NCI-H345 (cell line): ENCODE measurements at places on chromosomes 7 and 10.
A peak's percentile ranks its signal among the peaks of the same experiment; 100 is the strongest.

- no peak for DNase-seq
Measured at GRCh38 chr10:22705527-22705926, 8.9 kb downstream of the PIP4K2A start.

- DNase-seq, result no peak
Measured at GRCh38 chr7:101575721-101576120, 53.4 kb downstream of the MYL10 start.

GRCh38 chr10:49276596-49276995 is 22.4 kb upstream of the C10orf71 start:
- no peak for DNase-seq

- no peak for DNase-seq
Measured at GRCh38 chr7:151710121-151710640, 166.7 kb downstream of the PRKAG2 start.

- DNase-seq, result no peak
Measured at GRCh38 chr7:103651593-103652377, 205.8 kb upstream of the SLC26A5 start.

DNA sequence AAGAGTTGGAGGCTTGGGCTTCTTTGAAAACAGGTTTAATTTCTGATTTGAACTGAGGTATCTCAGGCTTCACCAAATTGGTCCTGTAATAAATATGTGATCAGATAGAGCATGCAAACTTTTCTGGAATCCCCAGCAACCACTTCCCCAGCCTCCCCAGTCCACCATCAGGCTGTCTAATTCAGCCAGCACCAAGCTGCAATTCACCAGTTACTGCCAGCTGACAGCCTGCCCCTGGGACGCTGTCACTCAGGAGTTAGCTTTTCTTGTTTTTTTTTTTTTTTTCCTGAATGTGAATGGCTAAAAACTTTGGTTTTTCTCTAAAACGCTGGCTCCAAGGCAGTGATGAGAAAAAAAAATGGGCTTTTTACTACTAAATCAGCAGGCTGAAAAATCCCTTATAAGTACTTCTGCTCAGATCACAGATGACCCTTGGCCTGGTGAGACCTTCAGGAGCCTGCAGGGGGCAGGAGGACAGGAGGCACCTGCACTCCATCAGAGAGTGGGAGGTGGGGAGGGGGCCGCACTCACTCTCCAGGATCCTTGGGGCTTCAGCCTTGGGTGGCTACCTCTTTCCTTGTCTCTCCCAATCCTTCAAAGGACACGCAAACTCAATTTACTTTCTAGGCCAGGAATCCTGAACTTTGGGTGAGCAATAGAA is 349.4 kb downstream of the GATA3 start:
- DNase-seq, result no peak

DNA sequence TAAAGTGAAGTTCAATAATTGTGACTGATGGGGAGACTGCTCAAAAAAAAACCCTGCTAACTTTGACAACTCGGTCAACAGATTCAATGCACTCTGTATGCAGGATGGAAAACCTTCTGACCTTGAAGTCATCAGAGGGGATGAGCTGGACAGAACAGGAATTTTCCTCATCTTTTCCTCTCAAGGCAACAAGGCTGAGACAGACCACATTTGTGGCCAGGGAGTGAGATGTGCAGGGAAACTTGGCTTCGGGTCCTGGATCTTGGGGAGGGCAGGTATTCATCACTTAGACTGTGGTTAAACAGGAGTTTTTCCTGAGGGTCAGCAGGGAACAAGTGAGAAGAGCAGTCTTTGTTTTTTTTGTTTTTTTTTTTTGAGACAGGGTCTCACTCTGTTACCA is 100.6 kb downstream of the BAMBI start:
- no peak for DNase-seq

- peak; percentile 18 for DNase-seq
Measured at GRCh38 chr7:101124376-101125056, 2.4 kb upstream of the SERPINE1 start.

DNA sequence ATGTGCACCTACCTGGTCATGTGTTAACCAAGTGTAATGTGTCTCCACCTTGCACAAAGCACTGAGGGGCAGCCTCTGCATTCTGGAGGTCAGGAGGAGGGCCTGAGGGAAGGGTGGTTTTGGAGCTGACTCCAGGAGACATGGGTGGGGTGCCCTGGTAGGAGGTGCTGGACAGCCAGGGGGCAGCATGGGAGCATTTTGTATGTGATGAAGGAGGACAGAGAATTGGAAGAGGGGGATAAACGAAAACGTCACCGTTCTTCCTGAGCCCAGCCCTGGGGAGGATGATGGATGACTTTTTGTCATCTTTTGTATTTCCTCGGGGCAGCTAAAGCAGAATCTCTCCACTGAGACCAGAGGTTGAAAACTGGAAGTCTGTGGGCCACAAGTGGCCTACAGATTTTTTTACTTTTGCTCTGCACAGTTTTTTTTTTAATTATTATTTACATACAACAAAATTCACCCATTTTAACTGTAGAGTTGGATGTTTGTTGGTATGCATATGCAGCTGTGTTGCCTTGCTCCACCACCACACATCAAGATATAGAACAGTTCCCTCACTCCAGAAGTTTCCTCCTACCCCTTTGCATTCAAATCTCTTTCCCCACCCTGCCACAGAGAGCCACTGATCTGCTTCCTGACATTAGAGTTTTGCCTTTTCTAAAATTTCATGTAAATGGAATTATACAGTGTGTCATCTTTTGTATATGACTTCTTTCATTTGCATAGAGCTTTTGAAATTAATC is 242.5 kb downstream of the VTI1A start:
- DNase-seq, result no peak

- DNase-seq, result no peak
Measured at GRCh38 chr7:49631960-49632359, 141.5 kb upstream of the VWC2 start.

GRCh38 chr7:13745530-13745929 is 243.9 kb downstream of the ETV1 start:
- no peak for DNase-seq

DNA sequence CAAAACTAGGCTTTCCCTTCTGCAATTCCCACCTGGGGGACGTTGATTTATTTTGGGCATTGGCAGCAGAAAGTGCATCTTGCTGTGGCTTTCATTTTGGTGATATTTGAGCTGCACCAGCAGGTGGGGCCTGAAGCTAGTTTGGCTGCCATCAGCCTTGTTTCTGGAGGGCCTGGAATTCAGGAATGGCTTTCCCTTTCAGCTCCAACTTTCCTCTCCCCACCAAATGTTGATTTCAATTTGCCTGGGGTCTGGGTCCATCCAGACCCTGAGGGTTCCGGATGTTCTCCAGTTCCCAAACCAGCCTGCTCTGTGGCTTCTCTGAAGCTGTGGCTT is 640.4 kb downstream of the TYW1 start:
- DNase-seq, result no peak

DNA sequence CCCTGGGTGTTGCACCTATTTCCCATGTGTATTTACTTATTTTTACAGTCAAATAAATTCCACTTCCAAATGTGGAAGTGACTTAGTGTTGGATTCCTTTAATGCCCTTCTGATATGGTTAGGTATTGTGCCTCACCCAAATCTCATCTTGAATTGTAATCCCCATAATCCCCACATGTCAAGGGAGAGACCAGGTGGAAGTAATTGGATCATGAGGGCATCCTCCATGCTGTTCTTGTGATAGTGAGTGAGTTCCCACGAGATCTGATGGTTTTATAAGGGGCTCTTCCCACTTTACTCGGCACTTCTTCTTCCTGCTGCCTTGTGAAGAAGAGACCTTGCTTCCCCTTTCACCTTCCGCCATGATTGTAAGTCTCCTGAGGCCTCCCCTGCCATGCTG is 136.9 kb downstream of the SNX10 start:
- DNase-seq, result no peak

- DNase-seq, result no peak
Measured at GRCh38 chr7:42945821-42946626, 13.8 kb downstream of the MRPL32 start.

DNA sequence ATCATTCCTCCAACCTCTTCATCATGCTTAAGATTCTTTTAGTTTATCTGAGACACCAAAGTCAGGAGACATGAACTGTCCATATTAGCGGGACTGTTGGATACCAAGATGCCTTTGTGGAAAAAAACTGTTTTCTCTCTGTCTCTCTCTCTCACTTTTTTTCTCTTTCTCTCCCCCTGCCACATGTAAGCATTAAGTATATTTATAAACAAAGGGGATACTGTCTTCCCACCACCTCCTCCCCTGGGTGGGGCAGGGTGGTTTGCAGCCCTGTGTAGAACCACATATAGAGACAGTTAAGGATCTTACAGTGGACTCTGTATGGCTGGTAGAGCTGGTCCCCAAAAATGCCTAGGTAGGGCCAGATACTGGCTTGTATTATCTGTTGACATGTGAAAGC is 101.3 kb downstream of the GLI3 start:
- DNase-seq, result no peak

DNA sequence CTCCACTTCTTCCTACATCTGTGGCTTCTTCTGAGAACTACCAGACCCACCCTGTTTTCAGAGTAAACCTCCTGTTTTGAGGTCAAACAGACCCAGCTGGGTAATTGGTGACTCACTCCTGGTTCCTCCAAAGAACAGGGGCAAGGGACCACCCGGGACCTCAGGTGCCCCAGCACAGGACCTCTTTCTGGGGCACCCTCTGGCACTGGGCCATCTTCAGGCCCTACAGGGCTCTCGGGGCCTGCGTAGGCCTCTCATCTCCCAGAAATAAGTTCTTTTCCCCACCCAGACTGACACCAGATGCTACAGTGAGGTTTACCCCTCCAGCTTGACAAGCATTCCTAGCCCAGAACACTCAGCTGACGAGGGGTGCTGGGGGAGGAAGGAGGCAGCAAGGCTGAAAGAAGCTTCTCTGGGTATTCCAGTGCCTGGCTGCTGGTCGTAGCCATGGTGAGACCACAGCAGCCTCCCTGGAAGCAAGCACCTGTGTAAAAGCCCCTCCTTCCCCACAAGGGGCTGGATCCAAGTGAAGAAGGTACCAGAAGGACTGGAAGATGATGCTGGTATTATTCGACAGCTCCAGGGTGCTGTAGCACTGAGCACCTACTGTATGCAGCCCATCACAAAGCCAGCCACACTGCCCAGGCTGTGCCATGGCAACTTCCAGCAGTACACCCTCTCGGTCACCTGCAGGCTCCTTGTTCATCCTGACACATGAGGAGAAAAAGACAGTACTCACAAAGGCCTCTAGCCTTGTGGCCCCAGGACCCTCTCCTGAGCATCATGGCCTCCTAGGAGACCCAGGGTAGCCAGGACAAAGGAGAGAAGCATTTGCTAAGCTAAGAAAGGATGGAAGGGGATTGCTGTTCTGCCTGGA is 47.4 kb downstream of the ALOX5 start:
- DNase-seq, result no peak

GRCh38 chr10:84269773-84270172 is 24.9 kb downstream of the RGR start:
- no peak for DNase-seq

DNA sequence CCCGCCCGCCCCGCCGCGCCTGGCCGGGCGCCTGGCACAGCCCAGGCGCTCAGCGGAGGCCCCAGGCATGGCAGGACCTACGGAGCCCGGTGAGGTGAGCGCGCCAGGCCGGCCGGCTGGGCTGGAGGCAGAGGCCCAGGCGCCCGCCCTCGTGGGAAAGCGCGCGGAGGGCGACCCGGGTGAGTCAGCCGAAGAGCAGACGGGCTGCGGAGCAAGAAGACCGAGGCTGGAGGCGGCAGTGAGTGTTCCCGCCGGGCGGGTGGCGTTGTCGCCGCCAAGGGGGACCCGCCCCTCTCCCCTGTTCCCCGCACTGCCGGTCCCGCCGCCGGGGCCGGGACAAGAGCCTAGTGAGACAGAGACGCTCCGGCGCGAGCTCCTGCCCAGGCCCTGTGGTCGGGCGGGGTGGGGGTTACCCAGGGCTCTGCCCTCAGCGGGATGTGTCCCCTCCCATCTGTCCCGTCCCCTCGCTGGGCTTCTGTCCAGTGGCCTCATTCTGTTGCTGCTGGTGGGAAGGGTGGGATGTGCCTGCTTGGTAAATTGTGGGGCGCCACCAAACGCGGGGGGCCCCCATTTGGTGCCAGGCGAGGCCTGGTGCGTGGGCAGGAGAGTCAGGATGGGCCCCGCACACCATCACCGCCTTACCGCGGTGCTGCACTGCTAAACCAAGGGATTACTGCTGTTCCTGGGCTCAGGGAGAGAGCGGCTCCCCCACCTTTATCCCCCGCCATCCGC is 17.0 kb upstream of the NODAL start:
- no peak for DNase-seq
